Activated T-helper 17 cell treated with anti-CD3 and anti-CD28 coated beads, Interleukin-2, amount 50 U/mL, for 72 hours (primary cell): ENCODE measurements at places on chromosomes 12 and 14. TPM values are rescaled to one million over a fixed set of nuclear protein-coding genes. Genes with fewer than 3 reads are reported as not detected.

GRCh38 chr12:6952863-6953441 lies 1.8 kb downstream of the PTPN6 start:
- no peak for ATAC-seq

DNA sequence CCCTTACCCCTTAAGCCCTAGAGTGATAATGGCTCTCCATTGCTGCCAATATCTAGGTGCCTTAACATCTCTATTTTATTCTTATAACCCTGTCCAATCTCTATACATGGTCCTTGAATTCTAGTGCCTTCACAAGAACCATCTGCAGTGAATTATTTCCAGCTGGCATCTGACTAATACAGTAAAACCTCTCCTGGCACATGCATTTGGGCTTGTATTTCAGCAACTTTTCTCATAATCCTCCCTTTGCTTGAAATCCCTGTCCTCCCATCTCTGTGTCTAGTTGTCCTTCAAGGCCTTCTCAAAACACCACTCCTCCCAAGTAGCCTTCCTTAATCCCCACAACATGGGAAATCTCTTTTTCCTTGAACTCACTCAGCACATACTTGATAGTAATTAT lies 14.2 kb upstream of the HMGA2 start:
- ATAC-seq: no peak

- no peak for ATAC-seq
Measured at GRCh38 chr12:120376934-120377572, 8.1 kb upstream of the MSI1 start.

DNA sequence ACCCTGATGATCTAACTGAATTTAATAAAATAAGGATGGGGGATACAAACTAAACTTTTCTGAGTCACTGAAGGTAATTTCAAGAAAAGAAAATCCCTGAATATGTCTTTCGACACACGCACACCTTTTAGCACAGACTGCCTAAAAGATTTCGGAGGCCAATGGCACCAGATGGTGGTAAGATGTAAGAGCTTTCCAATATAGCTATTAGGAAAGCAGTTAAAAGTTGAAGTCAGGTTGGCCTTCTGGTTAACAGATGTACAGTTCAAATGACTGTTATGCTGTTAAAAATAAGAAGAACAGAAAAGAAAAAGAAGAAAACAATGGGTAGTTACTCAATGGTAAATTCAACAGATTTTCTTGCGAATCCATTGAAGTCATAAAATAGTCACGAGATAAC lies 80.7 kb upstream of the KRR1 start:
- ATAC-seq: no peak

GRCh38 chr14:20769421-20769820 lies 1.2 kb downstream of the EDDM3B start:
- ATAC-seq: no peak

GRCh38 chr14:101590062-101590461 lies 28.8 kb downstream of the DIO3 start:
- no peak for ATAC-seq

DNA sequence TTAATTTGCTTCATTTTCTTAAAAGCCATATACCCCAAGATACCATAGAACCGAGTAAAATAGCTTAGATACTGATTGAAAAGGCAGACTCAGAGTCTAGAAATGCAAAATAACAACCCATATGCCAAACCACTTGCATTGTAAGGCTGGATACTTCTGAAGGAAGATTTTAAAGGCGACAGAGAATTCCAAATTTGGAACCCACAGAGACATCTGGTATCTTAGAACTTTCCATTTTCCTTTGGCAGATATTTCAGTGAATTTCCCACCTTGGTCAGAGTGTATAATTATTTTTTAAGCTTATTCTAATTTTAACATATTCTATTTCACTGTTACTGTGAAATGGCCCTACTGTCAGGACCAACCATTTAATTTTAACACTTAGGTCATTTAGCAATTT lies 186.4 kb upstream of the E2F7 start:
- no peak for ATAC-seq

DNA sequence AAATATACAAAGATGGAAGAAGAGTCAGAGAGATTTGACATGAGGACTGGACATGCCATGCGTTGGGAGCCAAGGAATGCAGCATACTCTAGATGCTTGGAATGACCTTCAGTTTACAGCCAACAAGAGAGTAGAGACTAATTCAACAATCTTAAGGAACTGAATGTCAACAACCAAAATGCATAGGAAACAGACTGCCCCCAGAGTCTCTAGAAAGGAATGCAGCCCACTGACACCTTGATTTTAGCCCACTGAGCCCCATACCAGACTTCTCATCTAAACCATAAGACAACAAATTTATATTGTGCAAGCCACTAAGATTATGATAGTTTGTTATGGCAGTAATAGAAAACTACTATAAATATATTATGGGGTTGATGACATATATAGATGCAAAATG lies 611.2 kb downstream of the RPS29 start:
- ATAC-seq: no peak

DNA sequence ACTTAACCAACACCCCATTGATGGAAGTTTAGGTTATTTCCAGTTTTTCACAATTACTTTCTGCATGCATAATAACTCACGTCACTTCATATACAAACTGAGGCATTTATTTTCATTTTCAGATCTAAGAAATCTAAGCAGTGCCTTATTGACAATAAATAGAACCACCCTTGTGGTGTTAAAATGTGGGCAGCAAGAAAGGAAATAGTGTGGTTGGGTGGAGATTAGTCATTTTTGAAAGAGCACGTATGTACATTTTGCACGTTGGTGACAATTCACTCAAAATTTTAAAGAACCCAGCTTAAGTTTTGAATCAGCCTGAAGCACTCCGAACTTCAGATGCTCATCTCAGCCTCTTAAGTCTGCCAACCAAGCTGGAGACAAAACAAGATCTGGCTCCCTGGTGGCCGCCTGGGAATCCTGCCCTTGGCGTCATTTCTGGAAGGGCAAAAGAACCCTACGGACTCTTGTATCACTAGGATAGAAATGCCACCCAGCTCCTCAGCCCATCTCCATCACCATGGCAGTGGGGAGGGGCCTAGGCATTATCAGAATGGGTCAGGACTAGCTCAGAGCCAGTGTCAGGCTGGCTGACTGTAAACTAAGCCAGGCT lies 89.5 kb upstream of the BCL2L14 start:
- ATAC-seq: peak; percentile 81

GRCh38 chr12:122979908-122980182 lies 636 bp upstream of the ARL6IP4 start:
- ATAC-seq: no peak

Gene CPNE8
- total RNA-seq: 5.4 TPM

Gene PYGL
- total RNA-seq: 0.26 TPM

Gene BCDIN3D
- 3.4 TPM for total RNA-seq

Gene SOS2
- total RNA-seq: 16.4 TPM

Gene PDE3A
- total RNA-seq: not detected

Gene COX8C
- not detected for total RNA-seq
